ENCODE measurements at places on chromosomes 2 and 18.

DNA sequence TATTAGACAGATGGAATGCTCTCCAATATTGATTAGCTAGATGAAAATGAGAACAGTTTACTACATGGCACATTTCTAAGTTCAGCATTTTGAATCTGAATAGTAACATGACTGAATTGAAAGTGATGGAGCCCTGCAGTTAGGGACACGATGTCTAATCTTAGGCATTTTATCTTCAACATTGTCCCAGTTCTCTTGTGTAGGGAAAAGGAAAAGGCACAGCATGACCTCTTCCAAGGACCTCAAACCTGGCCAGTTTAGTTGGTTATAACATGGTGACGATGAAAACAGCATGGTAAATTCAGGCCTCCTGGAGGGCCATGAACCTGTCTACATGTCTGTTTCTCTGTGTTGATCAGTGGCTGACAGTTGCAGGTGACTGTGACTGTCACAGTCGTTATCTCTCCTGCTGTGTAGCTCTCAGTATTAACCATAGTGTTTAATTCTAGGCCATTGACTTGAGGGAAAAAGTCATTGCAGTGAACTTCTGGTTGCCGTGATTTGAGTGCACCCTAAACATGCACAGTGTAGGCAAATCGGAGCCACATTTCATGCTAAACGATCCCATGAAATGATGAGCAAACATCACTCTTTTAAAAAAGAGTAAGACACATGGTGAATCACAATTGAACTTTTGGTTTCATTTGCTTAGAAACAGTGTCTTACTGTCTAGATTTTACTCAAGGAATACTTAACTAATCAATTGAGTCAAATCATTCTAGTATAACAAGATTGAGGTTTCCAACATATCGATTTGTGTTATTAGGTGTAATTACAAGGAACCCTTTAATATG lies 129.7 kb downstream of the PHLPP1 start:
- DNase-seq, result peak; percentile 37

GRCh38 chr2:240787521-240788472 lies 32.2 kb downstream of the KIF1A start:
- no peak for DNase-seq

GRCh38 chr18:58513615-58514335 lies 115.1 kb downstream of the ALPK2 start:
- no peak for DNase-seq

- no peak for DNase-seq
Measured at GRCh38 chr2:48423376-48423775, 106.6 kb upstream of the STON1 start.

DNA sequence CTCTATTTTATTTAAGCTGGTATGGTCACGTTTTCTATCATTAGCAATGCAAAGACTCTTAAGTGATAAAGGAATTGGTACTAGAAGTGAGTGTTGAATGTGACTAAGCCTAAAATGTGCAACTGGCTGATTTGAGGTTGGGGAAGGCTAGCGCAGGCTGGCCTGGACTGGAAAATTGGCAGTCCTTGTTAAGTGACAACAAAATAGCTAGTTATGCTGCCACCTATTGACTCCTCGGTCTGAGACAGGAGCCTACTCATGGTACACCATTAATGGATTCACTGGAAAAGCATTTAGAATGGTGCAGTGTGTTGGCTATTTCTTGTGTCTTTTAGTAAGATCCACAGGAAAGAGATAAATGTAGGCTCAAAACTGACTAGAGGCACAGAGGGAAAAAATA lies 5.7 kb upstream of the WIPF1 start:
- DNase-seq, result no peak

- DNase-seq, result no peak
Measured at GRCh38 chr18:78724214-78724914, 255.3 kb upstream of the SALL3 start.

DNA sequence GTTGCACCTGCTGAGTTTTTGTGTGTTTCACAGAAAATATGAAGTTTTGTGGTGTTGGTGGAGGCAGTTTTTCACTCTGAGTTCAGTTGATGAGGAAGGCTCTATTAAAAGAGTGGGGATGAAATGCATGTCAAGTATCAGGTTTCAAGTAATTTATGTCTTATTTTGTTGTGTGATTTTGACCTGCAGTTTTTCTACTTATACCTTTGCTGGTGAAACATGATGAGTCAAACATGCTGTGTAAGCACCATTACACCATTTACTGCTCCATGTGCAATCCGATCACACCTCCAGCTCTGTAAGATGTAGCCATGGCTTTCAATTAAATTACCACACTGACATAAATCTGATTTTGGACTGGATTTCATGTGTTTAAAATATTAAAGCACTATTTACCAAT lies 174.5 kb upstream of the ZEB2 start:
- DNase-seq, result no peak

- DNase-seq, result no peak
Measured at GRCh38 chr2:16006537-16007166, 66.3 kb downstream of the MYCN start.

GRCh38 chr18:37624318-37624717 lies 58.7 kb upstream of the CELF4 start:
- no peak for DNase-seq

DNA sequence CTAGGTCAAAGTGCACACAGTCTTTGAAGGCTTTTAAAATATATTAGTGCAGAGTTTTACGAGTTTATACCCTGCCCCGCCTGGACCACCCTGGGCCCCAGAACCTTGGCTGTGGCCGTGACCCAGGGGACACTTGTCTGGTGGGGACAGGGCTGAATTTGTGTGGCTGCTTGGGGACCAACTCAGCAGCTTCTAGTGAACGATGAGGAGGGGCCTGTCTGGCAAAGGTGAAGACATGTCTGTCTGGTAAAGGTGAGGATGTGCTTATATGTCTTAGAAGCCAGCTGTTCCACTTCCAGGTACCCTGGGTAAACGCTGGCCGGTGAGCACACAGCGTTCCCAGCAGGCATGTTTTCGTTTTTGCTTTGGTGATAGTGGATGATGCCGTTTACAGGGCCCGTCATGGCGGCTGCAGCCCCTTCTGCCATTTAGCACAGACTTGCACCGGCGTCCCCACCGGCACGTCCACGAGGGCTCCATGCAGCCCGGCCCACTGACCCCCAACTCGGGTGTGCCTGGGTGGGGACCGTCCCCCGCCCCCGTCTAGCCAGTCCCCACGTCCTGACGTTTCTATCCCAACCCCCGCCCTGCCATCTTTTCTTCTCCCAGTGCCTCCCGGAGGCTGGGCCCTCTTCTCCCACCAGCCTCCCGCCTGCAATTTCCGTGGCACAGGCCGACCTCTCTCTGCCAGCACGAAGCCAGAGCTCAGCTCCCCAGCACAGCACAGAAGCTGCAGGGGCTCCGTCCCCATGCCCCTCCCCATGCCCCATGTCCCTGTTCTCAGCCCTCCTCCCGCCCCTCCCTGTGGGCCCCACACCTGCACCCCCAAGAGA lies 67.8 kb downstream of the SLC66A2 start:
- DNase-seq, result no peak

GRCh38 chr2:206480161-206480560 lies 36.8 kb downstream of the ADAM23 start:
- DNase-seq, result no peak

DNA sequence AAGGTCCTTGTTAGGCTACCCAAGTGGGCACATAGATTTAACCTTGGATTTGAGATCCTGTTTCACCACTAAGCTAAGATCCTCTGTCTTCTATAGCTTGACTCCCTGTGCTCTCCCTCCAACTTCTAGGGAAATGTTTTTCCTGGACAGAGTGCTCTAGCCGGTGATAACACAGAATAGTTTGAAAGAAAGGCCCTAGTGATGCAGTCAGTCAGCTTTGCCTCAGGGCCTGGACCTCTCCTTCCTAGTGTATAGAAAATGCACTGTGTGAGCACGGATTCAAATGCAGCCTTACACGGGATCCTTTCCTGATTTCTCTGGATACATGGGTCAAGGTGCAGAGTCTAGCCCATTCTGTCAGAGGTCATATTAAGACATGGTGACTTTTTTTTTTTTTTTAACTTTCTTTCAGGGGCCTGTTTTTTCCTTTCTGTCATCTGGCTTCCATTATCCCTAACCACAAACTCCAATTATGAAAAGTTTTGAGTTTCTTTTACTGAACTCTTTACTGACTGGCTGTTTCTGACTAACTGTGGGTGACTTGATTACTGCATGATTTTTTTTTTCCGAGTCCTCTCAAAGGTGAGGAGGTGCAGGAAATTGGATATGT lies 122.6 kb downstream of the LRP1B start:
- no peak for DNase-seq

GRCh38 chr2:109563980-109564550 lies 49.7 kb downstream of the SEPTIN10 start:
- no peak for DNase-seq

DNA sequence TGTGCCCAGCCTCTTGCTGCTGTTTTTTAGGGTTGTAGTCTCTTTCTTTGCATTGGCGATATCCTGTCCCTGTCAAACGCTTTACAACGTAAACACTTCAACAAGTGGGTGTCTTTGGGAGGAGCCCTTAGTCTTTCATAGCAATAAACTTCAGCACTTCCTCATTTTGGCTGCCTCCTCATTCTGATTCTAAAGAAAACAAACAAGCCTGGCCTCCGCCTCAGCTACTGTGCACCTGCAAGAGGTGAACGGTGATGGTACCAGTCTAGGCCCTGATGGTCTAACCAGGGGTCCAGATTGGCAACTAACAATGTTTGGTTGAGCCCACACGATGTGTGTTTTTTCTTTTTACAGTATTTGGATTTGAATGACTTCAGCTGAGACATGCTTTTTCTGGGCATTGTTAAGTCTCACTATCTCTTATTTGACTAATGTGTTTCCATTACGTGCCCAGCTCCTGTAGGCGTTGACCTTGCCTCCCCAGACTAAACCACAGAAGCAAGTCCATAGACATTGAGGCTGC lies 53.2 kb upstream of the CUL3 start:
- DNase-seq, result no peak

- DNase-seq, result no peak
Measured at GRCh38 chr2:174117951-174118930, 130.1 kb downstream of the OLA1 start.

All from bone marrow (tissue), 2 donors.